ENCODE measurements at places on chromosomes 1 and 21.

- no peak for DNase-seq
Observed at GRCh38 chr1:178928976-178929375, 58.1 kb upstream of the ANGPTL1 start.

DNA sequence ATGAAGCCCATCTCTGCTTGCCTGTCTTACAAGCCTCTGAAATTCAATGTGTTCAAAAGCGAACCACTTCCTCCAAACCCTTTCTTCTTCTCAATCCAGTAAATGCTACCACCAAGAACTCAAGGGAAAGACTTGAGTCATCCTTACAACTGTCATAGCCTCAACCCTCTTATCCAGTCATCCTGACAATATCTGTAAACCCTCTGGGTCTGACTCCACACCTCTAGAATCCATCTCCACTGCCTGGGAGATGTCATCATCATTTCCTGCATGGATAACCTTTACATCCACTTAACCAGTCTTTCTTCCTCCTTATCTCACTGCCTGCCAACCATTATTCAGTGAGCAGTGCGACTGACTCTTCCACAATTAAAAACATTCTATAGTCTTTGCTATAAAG lies 441.1 kb downstream of the SETD4 start:
- no peak for DNase-seq

GRCh38 chr21:43927591-43928221 lies 62.7 kb downstream of the AGPAT3 start:
- no peak for DNase-seq

DNA sequence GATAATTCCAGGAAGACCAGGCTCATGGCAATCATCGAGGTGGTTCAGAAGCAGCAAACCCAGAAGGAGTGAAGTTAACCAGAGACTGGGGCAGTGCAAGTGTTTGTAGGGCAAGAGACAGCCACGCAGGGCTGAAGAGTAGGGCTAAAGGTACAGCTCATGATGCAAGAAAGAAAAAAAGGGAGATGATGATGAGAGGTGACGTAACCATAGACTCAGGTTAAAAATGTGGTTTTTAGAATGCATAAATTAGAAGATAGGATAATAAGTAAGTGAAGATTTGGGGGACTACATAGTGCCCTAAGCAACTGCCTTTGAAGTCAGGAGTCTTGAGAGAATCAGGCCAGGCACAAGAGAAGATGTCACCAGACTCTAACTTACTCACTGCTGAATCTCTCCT lies 333 bp downstream of the LCE7A start:
- no peak for DNase-seq

DNA sequence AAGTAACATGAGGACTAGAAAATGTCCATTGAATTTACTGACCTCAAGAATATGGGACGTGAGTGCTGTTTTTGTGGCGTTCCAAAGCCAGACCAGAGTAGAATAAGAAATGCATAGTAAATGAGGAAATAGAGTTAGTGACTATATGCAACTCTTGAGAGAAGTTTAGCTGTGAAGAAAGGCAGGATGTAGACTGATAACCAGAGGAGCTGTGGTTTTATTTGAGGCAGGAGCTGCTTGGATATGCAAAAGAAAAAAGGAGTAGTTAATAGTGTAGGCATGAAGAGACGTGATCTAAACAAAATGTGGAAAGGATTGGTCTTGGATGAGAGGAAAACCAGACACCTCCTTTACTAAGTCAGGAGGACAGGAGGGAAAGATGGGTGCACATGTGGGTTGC lies 28.2 kb downstream of the DNAH14 start:
- DNase-seq = no peak

DNA sequence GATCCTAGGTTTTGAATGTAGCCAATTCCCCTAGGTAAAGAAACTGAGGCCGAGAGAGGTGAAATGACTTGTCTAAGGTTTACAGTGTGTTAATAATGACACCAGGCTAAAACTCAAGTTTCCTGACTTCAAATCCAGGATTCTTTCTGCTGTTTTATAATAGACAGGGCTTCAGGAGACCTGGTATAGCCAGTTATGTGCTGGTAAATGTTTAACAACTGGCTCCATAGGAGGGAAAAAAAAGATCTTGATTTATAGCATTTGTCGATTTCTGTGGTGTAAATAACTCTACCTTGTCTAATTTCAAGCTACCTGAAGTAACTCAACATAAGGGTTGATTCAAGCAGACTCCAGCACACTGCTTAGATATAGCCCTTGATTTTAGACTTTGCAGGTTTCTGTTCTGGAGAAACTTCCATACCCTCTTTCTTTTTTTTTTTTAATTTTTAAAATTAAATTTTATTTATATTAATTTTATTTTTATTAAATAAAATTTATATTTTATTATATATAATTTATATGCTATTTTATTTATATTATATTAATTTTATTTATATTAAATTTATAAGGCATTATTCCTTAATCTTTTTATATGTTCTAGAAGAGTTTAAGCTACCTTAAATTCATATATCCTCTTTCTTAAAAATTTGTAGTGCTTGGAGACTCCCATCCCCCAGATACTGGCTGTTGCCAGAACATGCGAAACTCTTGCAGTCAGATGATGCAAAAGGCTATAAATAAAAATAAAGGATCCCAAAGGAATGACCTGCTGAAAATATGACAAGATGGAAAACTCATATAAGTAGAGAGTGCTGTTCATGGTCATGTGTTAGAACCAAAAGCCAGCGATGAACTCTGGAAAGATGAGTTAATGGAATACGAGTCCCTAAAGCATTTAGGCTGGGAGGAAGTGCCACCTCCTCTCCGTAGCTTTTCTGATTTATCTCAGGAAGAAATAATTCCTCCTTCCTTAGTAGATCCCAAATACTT lies 35.4 kb upstream of the SRSF10 start:
- no peak for DNase-seq

DNA sequence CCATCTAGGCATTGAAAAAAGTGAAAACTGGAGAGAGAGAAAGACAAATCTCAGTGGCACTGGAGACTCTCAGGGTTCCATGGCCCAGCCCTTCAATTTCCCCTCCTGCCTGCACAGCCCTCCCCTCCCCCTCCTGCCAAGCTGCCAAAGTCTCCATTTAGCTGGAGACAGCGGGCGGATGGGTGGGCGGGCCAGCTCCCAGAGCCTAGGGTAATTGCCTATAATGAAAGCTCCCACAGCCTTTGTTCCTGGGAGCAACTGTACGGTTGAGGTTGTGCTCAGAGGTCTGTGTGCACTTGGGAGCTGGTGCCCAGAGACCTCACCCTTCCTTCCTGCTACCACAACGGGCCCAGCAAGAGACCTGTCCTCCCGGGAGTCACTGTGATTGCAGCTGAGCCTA lies 89.6 kb downstream of the NAV1 start:
- no peak for DNase-seq

GRCh38 chr1:167587342-167587741 lies 33.8 kb upstream of the CREG1 start:
- no peak for DNase-seq

DNA sequence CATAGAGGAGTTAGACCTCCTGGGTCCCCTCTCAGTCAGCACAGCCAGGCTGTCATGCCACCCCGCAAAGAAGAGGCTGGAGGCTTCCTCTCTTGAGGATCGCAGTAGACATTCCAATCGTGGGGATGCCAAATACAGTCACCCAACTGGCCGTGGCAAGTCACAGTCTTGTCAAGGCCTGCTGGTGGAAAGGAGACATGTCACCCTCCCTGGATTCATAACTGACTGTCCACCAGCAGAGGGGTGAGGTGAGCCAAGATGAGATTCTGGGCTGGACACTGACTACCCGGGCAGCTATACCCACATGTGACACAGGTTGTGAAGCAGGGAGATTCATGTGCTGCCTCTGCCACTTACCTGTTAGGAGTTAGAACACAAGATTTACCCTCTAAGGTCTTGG lies 123.5 kb upstream of the NGF start:
- DNase-seq = no peak

- DNase-seq = no peak
Observed at GRCh38 chr1:92701147-92701546, 83.8 kb downstream of the EVI5 start.

DNA sequence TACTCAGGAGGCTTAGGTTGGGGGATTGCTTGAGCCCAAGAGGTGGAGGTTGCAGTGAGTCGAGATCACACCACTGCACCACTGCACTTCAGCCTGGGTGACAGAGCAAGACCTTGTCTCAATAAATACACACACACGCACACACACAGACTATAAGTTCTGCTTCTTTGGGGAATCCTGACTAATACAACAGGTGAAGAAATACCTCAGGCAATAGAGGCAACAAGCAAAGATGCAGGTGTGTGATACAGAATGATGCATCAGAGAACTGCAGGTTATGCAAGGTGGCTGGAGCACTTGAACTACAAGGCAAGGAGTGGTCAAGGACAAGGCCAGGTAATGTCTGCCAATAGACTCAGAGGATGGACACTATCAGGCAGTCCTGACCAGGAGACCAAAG lies 117.6 kb upstream of the ZNF678 start:
- no peak for DNase-seq

Measured in brain pericyte (primary cell).